Activated B cell treated with CpG ODN at 0.5 μM for 24 hours (primary cell): ENCODE measurements at places on chromosomes 12 and 14. TPM values are rescaled to one million over a fixed set of nuclear protein-coding genes. Genes with fewer than 3 reads are reported as not detected.

DNA sequence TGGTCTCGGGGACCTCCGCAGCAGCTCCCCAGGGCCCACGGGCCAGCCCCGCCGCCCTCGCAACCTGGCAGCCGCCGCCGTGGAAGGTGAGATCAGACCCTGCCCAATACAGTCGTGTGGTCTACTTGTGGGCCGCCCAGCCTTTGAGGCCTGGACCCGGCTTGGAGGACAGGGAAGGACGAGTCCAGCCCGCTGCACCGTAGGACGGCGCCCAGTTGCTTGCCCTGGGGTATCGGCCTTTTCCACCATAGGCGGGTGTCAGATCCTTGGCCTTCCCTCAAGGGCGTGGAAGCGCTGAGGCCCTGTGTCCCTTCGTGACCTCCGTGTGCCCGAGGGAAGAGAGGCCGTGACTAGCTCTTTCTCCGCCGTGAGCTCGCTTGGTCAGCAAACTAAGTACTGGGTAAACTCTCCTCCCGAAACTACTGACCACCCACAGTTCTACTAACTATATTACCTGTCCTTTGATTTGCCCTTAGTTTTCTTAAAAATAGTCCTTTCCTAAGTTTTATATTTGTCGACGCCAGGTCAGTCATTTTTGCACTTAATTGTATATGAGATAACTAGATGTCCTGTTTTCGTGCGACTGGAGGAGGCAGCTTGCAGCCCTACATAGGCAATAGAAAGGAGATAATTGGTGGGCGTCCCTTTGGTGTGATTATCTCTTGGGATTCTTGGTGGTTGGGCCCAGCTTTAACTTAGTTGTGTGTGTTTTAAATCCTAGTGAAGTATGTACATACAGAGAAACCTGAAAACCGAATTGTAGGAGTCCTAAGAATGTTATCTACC lies 757 bp downstream of the SLC25A3 start:
- peaks cover 52% of the 10 kb centered on the region for H3K36me3 ChIP-seq
- H3K4me1 ChIP-seq = peaks cover 36% of the 10 kb centered on the region
- H3K27me3 ChIP-seq = no peaks in the 10 kb centered on the region

DNA sequence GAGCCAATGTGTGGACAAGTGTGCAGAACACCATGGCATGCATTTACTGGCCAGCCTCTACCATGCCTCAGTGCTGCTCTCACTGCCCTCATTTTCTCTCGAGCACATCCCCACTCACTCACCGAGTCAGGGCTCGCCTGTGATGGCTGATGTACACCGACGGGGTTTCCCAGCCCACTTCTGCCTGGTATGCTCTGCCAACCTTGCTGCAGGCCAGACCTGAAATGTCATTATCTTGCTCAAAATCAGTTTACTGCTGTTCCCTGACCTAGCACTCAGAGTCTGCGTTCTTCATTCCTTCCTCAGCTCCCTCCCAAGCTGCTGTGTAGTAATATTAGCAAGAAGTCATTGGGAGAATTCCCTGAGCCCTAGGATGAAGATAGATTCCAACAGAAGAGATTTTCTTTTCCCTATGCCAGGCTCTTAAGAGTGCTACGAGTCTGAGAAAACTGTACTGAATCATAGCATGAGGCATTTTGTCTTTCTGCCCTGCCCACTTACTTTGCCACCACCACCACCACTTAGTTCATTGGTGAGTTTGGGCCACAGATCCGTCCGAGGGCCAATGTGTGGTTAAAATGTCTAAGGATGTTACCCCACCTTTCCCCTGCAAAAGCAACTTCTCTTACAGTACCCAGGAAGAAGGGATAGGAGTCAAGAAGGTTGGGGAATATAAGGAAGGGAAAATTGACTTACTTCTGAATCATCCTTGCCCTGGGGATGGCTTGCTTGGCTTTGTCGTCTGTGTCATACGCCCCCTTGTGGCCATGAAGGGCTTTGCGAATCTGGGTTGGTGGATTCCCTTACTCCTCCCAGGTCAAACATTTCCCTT lies 51.0 kb downstream of the BMAL2 start:
- H3K4me1 ChIP-seq = no peaks in the 10 kb centered on the region
- H3K27me3 ChIP-seq = no peaks in the 10 kb centered on the region
- H3K27ac ChIP-seq = no peak overlapping the region
- no peak overlapping the region for H3K4me3 ChIP-seq

- no peaks in the 10 kb centered on the region for H3K4me1 ChIP-seq
- H3K4me3 ChIP-seq = no peak overlapping the region
- H3K27ac ChIP-seq = no peak overlapping the region
- no peaks in the 10 kb centered on the region for H3K36me3 ChIP-seq
- no peak for DNase-seq
These were observed 23.2 kb downstream of the TEAD4 start for GRCh38 chr12:2982361-2982760.

- H3K27ac ChIP-seq = peak within 1 kb of the TSS; percentile 93
- peak; percentile 71 for DNase-seq
- peaks cover 49% of the 10 kb centered on the region for H3K4me1 ChIP-seq
- H3K36me3 ChIP-seq = peaks cover 15% of the 10 kb centered on the region
- H3K4me3 ChIP-seq = peak within 1 kb of the TSS; percentile 99
- no peaks in the 10 kb centered on the region for H3K27me3 ChIP-seq
These were observed at the start of gene CHST11 for GRCh38 chr12:104456417-104456949. CHST11 (plus strand) TSS chr12:104456948.

- no peak overlapping the region for H3K27ac ChIP-seq
- no peak overlapping the region for H3K4me3 ChIP-seq
- peaks cover 4% of the 10 kb centered on the region for H3K4me1 ChIP-seq
- H3K27me3 ChIP-seq = peaks cover 2% of the 10 kb centered on the region
- DNase-seq = no peak
These were observed 10.4 kb downstream of the SLC7A8 start for GRCh38 chr14:23173031-23173430.

GRCh38 chr12:68505970-68506369 lies 104.7 kb upstream of the RAP1B start:
- H3K4me1 ChIP-seq = peaks cover 13% of the 10 kb centered on the region
- no peaks in the 10 kb centered on the region for H3K36me3 ChIP-seq
- no peak overlapping the region for H3K27ac ChIP-seq
- no peaks in the 10 kb centered on the region for H3K27me3 ChIP-seq
- no peak overlapping the region for H3K4me3 ChIP-seq
- DNase-seq = no peak

- no peaks in the 10 kb centered on the region for H3K4me1 ChIP-seq
- H3K36me3 ChIP-seq = no peaks in the 10 kb centered on the region
- H3K4me3 ChIP-seq = no peak overlapping the region
- H3K27me3 ChIP-seq = peaks cover 9% of the 10 kb centered on the region
These were observed 59.7 kb downstream of the SLC24A4 start for GRCh38 chr14:92382677-92383076.

GRCh38 chr14:74733221-74733620 lies 20.3 kb downstream of the FCF1 start:
- no peaks in the 10 kb centered on the region for H3K27me3 ChIP-seq
- no peak for DNase-seq
- H3K27ac ChIP-seq = no peak overlapping the region
- H3K4me1 ChIP-seq = no peaks in the 10 kb centered on the region

DNA sequence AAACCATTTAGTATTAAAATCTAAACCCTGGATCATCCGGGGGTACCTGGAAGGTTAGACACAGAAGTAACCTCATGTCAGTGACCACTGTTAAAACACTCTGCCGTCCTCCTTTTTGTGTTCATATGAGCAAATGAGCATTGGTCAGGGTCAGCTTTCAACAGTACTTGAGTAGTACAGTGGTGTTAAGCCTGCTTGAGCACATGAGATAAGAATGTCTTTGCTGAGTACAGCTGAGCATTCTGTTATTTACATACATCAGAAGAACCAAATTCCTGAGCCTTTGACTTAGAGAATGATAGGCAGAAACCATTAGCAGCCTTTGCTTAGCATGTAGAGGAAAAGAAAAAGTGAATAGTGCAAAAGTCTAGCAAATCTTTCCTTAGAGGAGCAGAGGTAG lies 38.6 kb upstream of the LRTM2 start:
- no peak overlapping the region for H3K4me3 ChIP-seq
- no peaks in the 10 kb centered on the region for H3K4me1 ChIP-seq
- H3K27me3 ChIP-seq = no peaks in the 10 kb centered on the region
- H3K27ac ChIP-seq = no peak overlapping the region
- H3K36me3 ChIP-seq = peaks cover 70% of the 10 kb centered on the region

DNA sequence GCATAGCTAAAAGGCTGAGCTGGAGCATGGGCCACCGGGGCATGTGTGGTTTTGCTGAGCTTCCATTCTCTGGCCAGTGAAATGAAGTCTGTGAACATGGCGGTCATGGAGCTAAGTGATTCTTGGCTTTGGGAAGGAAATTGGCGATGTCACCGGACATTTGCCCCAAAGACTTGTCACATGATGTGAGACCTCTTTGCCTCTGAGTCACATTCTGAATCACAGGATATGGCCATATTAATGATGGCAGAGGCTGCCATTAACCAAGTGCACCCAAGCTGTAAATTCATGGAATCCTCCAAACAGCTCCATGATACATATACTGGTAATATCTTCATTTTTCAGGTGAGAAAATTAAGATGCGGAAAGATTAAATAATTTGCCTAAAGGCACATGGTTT lies 27.4 kb upstream of the BATF start:
- H3K4me1 ChIP-seq = peaks cover 68% of the 10 kb centered on the region
- no peaks in the 10 kb centered on the region for H3K27me3 ChIP-seq
- H3K4me3 ChIP-seq = no peak overlapping the region

The IFI27L1 gene
- total RNA-seq = 9.2 and 11.4 TPM in 2 replicates

The NKX2-1 gene
- not detected in 2 replicates for total RNA-seq

The KCNH5 gene
- not detected in 2 replicates for total RNA-seq

The SYCP3 gene
- total RNA-seq = 0.17 and 0.49 TPM in 2 replicates

The ANO4 gene
- total RNA-seq = not detected in 2 replicates
